ENCODE measurements at places on chromosomes 1 and 21.

DNA sequence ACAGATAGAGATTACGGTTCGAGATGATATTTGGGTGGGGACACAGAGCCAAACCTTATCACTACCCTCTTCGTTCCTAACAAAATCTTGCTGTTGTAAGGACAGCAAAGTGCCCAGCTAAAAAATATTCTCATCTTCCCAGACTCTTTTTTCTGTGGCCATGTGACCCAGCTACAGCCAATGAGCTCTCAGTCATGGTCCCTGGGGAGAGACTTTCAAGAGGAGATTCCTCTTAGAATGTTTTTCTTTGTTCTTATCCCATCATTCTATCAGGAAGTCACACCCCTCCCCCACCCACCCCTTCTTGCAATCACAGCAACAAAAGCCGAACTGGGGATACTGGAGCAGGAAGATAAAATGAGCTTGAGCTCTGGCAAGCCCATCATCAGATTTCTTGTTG is 247.1 kb downstream of the CHRM3 start:
- DNase-seq, result no peak
- H3K4me1 ChIP-seq, result no peaks in the 10 kb centered on the region
- H3K27me3 ChIP-seq, result no peaks in the 10 kb centered on the region
- no peak overlapping the region for H3K4me3 ChIP-seq

GRCh38 chr1:109527846-109528695 is 11.6 kb upstream of the GPR61 start:
- H3K27me3 ChIP-seq, result peaks cover 12% of the 10 kb centered on the region
- no peaks in the 10 kb centered on the region for H3K36me3 ChIP-seq
- no peaks in the 10 kb centered on the region for H3K4me1 ChIP-seq
- no peak overlapping the region for H3K27ac ChIP-seq
- no peak overlapping the region for H3K4me3 ChIP-seq
- no peak for DNase-seq

DNA sequence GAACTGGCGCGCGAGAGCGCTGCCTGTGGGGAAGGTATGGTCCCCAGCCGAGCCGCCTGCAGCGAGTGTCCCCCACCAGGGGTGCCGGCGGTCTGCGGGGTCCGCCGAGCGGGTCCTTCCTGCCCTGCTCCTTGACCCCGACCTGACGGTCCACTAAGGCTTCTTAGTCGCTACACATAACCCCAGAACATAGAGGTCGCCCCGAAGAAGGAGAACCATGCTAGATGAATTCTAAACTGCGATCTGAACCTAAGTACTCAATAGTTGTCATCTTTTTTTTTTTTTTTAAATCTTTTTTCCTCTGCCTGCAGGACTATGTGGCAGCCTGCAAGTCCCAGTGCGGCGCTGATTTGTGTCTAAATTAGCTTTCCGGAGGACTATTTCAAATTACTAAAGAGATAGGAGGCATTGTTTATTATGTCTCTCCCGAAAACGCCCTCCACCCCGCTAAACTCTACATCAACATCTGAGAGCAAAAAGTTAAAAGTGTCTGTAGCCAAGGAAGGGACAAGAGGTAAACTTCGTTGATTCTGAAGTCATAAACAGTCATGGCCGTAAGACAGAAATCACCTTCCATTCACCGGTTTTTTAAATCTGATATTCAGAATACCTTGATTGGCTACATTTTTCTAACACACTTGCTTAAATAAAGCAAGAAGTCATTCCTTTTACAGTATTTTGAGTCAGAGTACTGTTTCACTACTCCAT is 476 bp downstream of the AXDND1 start:
- H3K27me3 ChIP-seq, result no peaks in the 10 kb centered on the region
- peak overlapping the region; percentile 77 for H3K4me3 ChIP-seq
- DNase-seq, result peak; percentile 12

DNA sequence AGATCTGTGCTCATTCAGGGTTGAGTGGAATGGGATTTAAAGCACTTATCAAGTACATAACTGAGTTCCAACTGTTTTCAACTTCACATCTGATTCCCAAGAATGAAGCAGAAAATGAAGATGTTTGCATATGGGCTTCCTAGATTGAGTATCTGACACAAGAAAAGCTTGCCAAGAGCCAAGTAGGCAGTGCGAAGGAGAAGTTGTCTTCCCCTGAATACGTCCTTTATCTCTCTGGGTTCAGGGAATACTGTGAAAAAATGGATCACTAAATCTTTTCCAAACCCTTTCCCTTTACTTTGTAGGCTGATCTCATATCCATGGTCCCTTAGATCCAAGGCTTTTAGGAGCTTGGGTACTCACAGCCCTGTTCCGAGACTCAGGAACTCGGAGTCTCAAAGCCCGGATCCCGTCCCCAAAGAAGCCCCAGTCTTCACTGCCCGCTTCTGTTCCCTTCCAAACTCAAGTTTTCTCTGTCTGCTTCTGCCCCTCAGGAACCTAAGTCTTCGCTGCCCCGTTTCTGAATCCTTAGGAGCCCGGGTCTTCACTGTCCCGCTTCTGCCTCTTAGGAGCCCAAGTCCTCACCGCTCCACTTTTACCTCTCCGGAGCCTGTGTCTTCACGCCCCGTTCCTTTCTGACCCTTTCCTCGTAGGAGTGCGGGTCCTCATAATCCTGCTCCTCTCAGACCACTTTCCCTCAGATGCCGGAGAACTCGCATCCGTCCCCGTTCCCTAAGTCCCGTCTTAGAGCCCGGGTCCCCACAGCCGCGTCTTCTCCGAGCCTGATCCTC is 616 bp downstream of the TAF12 start:
- peaks cover 16% of the 10 kb centered on the region for H3K4me1 ChIP-seq
- DNase-seq, result no peak
- H3K27ac ChIP-seq, result peak overlapping the region; percentile 98
- H3K27me3 ChIP-seq, result no peaks in the 10 kb centered on the region
- peak overlapping the region; percentile 100 for H3K4me3 ChIP-seq
- H3K36me3 ChIP-seq, result peaks cover 9% of the 10 kb centered on the region

- peak overlapping the region; percentile 88 for H3K27ac ChIP-seq
- peak overlapping the region; percentile 55 for H3K4me3 ChIP-seq
- H3K36me3 ChIP-seq, result no peaks in the 10 kb centered on the region
- peaks cover 20% of the 10 kb centered on the region for H3K4me1 ChIP-seq
- DNase-seq, result peak; percentile 68
Measured at GRCh38 chr1:89552471-89553081, 27.9 kb downstream of the LRRC8B start.

GRCh38 chr1:31650161-31651088 is 5.7 kb upstream of the PEF1 start:
- no peak overlapping the region for H3K4me3 ChIP-seq
- H3K27ac ChIP-seq, result no peak overlapping the region
- H3K4me1 ChIP-seq, result no peaks in the 10 kb centered on the region
- H3K27me3 ChIP-seq, result no peaks in the 10 kb centered on the region
- H3K36me3 ChIP-seq, result peaks cover 6% of the 10 kb centered on the region
- no peak for DNase-seq

GRCh38 chr21:35303085-35303484 is 254.0 kb upstream of the RUNX1 start:
- H3K4me3 ChIP-seq, result no peak overlapping the region

- H3K27ac ChIP-seq, result no peak overlapping the region
- H3K36me3 ChIP-seq, result no peaks in the 10 kb centered on the region
- no peak for DNase-seq
- no peaks in the 10 kb centered on the region for H3K4me1 ChIP-seq
- H3K4me3 ChIP-seq, result no peak overlapping the region
- no peaks in the 10 kb centered on the region for H3K27me3 ChIP-seq
Measured at GRCh38 chr1:219099307-219099706, 74.4 kb upstream of the LYPLAL1 start.

DNA sequence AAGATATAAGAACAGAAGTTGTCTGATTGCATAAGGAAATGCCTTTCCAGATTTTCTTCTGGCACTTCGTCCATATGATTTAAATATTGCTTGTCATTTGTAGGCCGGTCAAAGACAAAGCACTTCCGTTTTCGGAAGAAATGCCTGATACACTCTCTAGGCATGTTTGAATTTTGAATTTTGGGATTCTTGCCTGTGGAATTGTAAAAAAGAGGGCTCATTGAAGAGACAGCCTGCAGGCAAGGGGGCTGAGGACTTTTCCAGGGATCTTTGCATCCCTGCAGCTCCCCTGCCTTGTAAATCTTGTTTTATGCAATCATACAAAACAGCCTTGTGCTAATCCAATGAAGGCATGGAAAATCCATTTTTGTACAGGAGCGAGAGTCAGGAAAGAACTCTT is 7.4 kb downstream of the GBP4 start:
- DNase-seq, result no peak
- no peak overlapping the region for H3K27ac ChIP-seq
- no peaks in the 10 kb centered on the region for H3K4me1 ChIP-seq
- no peaks in the 10 kb centered on the region for H3K27me3 ChIP-seq
- H3K36me3 ChIP-seq, result no peaks in the 10 kb centered on the region

- H3K27me3 ChIP-seq, result no peaks in the 10 kb centered on the region
- H3K4me3 ChIP-seq, result no peak overlapping the region
- no peak for DNase-seq
- no peaks in the 10 kb centered on the region for H3K36me3 ChIP-seq
- no peak overlapping the region for H3K27ac ChIP-seq
- H3K4me1 ChIP-seq, result peaks cover 7% of the 10 kb centered on the region
Measured at GRCh38 chr1:111097356-111098099, 42.4 kb downstream of the DRAM2 start.

DNA sequence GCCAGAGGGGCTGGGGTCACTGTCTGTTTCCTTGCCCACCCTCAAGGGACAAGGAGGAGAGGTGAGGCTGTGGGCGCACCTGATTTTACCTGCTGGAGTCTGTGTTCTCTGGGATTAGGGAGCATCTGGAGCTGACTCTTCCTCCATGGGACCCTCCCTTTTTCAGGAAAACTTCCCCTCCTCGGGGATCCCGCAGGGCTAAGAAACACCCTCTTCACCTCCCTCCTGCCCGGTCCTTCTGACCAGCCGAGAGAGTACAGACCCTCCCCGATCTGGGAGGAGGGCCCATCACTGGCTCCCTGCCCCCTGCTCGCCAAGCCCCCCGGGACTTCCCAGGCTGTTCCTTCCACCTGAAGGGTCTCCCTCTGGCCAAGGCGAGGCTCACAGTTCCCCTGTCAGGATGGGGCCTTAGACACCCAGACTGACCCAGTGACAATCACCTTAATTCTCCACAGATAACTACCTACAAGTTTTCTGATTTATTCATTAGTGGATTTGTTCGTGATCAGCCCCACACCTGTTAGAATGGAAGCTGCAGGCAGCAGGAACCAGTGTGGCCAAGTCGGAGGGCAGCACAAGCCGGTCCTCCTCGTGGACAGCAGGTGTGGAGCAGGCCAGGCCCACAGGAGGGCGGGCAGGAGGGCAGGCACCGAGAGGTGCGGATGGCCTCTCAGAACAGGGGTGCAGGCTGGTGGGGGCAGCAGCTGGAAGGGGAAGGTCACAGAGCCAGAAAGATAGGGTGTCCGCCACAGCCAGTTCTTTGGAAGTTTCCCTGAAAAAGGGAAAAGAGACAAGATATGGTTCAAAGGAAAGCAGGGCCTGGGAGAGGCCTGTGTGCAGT is 15.9 kb upstream of the SAMD11 start:
- peaks cover 4% of the 10 kb centered on the region for H3K36me3 ChIP-seq
- DNase-seq, result no peak
- H3K27me3 ChIP-seq, result peaks cover 21% of the 10 kb centered on the region
- H3K4me3 ChIP-seq, result no peak overlapping the region
- no peak overlapping the region for H3K27ac ChIP-seq

DNA sequence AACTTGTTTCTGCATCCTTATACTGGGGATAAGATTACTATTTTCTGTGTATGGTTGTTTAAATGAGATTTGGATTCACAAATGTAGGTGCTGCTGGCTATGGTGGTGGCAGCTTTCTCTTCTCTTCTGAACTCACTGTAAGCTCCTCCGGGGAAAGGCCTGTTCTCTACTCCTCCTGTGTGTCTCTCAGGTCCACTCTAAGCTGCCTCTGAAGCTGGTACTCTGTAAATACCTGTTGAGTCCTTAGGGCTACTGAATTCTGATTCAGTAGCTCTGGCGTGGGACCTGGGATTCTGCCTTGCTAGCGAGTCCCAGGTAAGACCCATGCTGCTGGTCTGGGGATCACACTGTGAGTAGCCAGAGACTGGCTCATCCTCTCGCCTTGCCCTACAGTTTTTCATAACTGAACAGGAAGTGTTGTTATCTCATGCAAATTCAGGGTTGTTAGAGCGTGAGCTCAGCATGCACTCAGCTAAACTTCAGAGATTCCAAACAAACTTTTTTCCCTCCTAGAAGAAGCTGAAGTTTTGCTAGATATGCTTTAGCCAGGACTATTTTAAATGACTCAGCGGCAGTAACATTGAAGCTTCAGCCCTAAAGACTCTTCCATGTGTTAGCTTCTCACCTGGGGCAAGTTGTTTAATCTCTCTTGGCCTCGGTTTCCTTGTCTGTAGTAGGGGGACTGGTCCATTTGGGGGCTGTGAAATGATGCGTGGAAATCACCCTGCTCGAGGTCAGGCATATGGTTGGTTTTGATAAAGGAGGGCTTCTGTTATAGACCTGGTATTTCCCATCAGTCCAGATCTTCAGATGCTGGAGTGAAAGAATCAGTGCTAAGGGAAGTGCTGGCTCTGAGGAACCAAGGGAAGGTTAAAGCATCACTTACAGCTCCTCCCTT is 271.5 kb upstream of the TMEM51 start:
- no peak overlapping the region for H3K27ac ChIP-seq
- DNase-seq, result no peak
- peaks cover 6% of the 10 kb centered on the region for H3K27me3 ChIP-seq
- H3K36me3 ChIP-seq, result no peaks in the 10 kb centered on the region
- no peaks in the 10 kb centered on the region for H3K4me1 ChIP-seq
- H3K4me3 ChIP-seq, result no peak overlapping the region

- no peaks in the 10 kb centered on the region for H3K27me3 ChIP-seq
- no peaks in the 10 kb centered on the region for H3K36me3 ChIP-seq
- peaks cover 6% of the 10 kb centered on the region for H3K4me1 ChIP-seq
- no peak overlapping the region for H3K27ac ChIP-seq
Measured at GRCh38 chr1:208935517-208936187, 647.9 kb upstream of the CAMK1G start.

DNA sequence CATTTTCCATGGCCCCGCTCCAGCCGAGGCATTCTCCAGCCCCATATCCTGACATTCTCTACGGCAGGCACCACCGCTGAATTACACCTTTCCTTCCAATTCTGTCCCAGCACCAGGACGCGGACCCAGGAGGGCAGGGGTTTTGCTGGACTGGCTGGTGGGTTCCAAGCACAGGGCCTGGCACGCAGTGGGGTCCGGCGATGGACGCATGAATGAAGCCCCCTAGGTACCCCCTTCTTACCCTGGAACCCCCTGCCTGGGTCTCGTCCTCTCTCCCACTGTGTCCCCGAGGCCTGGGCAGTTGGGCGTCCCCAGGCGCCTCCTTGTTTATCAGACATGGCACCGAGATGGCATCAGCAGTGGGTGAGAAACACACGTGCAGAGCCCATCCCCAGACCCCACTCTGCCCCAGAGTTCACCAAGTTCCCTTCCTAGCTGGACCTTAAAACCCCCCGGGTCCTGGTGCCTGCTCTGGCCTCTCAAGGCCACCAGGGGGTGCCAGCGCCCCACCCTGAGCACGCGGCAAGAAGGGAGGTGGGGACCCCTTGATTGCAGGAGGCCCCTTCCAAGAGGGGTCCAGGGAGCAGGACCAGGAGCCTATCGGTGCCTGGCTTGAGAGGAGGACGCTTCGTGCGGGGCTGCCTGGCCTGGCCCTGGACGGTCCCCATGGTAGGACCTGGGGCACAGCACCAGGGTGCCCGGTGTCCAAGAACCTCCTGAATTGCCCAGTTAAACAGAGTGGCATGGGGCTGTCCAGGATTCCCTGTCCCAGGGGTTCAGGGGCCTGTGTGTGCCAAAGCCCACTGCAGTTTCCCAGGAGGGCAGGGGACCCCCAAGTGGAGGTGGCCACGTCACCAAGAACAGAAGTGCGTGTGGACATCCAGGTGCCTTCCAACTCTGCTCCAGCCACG is 46.1 kb downstream of the MEGF6 start:
- DNase-seq, result peak; percentile 38
- H3K27me3 ChIP-seq, result peaks cover 11% of the 10 kb centered on the region
- no peak overlapping the region for H3K27ac ChIP-seq
- no peak overlapping the region for H3K4me3 ChIP-seq
- no peaks in the 10 kb centered on the region for H3K36me3 ChIP-seq
- peaks cover 7% of the 10 kb centered on the region for H3K4me1 ChIP-seq

All from MCF 10A (cell line).